ENCODE measurements at places on chromosomes 12 and 14.

- DNase-seq, result no peak
Observed at GRCh38 chr14:54440037-54440436, 1.1 kb downstream of the CNIH1 start.

DNA sequence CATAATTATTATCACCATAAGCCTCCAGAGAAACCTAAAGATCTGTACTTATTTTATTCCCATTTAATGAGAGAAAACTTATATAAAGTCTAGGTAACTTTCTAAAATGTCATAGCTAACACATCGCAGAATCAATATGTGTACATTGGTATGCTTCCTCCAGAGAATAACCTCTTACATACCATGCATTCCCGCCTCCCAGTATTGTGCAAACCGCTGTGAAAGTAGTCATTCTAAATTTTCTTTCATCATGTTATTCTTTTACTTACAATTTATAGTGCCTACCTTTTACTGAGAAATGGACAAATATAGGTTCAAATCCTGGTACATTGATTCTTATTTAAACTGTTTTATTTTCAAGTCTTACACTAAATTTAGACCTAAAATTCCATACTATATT is 463.4 kb downstream of the LRFN5 start:
- no peak for DNase-seq

DNA sequence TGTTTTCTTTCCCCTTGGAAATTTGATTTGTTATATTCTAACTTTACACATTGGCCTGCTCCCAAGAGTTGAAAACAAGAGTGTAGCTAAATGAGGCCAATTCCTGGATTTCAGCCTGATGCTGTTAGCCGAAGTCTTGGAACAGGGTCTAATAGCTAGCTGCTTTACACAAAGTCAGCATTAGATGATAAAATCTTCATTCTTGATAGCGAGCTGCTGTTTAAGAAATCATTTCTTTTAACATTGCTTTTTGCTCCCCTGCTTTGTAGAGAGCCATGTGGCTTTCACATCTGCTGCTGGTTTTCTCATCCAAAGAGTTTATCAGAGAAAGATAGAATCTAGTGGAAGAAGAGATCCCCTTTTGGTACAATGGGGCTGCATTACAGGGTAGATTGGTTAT is 22.3 kb downstream of the FBXW8 start:
- DNase-seq, result no peak

GRCh38 chr12:10366875-10367274 is 23.0 kb downstream of the KLRK1 start:
- DNase-seq, result no peak

GRCh38 chr14:77245820-77246219 is 25.2 kb downstream of the NGB start:
- no peak for DNase-seq

DNA sequence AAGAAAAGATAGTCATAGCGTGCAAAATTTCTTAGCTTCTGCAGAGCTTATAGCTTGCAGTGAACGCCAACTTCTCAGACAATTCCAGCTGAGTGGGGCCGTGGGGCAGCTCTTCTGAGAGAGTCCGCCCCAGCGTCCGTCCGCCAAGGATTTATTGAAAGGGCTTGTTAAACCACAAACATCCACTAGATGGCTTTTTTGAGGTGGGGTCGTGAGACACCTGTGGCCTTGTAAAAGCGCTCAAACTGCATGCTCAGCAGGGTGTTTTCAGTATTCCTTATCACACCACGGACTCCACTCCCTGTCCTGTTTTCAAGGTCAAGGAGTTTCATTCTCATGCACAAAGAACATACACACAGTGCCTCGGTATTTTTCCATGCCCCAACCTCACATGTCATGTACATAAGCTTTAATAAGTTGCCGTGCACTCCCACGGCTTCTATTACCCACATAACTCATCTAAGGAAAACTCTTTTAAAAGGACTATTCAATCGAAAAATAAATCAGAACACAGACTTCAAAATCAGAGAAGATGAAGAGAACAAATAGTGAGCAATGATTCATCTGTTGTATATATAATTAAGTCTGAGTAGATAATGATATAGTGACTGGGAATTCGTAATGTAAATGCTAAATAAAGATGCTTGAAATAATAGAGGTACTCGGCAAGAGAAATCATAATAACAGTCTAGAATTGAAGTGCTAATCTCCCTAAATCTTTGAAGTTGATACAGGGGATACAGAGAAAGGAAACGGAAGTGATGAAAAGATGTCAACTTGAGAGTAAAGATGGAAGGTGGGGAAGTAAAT is 46.7 kb downstream of the WBP11 start:
- no peak for DNase-seq

DNA sequence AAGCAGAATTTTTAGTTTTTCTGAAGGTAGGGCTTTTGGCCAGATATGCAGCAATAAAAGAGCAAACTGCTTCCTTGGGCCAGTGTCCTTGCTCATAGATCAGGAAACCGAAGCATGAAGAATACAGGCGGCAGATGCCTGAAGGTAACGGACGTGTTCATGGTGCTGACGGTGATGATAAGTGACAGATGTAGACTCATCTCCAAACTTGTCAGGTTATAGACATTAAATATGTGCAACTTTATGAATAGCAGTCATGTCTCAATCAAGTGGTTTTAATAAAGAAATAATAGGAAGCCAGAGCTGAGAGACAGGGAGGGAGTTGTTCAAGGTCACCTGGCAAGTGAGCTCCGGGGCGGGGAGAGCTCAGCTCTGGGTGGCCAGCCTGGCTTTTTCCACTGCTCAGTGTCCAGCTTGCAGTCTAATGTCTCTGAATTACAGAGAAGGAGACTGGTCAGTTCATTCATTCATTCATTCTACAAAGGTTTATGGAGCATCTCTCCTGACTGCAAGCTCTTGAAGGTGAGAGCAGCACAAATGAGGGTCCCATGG is 1.0 kb downstream of the SERPINA5 start:
- DNase-seq, result no peak

DNA sequence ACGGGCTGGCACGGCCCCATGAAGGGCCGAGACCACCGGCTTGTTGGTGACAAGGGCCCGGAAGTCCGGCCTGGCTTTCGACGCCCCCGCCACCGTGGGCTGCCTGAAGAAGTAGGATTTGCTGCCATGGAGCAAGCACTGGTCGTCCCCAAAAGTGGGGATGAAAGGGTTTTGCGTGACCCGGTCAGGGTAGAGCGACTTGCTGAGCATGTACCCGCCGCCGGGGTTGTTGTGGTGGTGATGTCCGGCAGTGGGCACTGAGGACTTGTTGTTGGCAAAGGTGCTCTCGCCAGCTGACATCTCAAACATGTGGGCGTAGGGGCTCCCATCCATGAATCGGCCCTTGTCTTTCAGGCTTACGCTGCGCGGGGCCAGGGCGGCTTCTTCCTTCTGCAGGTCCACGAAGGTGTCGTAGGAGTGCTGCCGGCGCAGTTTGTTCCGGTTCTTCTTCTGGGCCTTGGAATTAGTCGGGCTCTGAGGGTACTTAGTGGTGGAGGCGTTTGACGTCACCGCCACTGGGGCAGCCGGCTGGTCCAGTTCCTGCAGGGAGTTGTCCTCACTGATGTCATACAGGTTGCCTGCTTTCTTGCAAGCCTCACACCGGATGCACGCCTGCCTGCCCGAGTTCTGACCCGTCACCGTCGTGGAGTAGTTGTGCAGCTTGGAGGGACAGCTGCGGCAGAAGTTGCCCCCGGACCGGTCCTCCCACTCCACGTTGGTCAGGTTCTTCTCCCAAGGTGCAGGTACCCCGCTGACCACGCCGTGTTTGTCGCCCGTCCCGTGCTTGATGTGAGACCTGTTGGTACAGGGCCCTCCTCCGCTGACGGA is 366.6 kb downstream of the EMP1 start:
- no peak for DNase-seq

GRCh38 chr12:91104812-91105466 is 6.4 kb downstream of the LUM start:
- no peak for DNase-seq

- no peak for DNase-seq
Observed at GRCh38 chr12:49189731-49190716, 1.1 kb upstream of the TUBA1A start.

GRCh38 chr12:54207539-54208294 is 18.9 kb upstream of the SMUG1 start:
- peak; percentile 74 for DNase-seq

DNA sequence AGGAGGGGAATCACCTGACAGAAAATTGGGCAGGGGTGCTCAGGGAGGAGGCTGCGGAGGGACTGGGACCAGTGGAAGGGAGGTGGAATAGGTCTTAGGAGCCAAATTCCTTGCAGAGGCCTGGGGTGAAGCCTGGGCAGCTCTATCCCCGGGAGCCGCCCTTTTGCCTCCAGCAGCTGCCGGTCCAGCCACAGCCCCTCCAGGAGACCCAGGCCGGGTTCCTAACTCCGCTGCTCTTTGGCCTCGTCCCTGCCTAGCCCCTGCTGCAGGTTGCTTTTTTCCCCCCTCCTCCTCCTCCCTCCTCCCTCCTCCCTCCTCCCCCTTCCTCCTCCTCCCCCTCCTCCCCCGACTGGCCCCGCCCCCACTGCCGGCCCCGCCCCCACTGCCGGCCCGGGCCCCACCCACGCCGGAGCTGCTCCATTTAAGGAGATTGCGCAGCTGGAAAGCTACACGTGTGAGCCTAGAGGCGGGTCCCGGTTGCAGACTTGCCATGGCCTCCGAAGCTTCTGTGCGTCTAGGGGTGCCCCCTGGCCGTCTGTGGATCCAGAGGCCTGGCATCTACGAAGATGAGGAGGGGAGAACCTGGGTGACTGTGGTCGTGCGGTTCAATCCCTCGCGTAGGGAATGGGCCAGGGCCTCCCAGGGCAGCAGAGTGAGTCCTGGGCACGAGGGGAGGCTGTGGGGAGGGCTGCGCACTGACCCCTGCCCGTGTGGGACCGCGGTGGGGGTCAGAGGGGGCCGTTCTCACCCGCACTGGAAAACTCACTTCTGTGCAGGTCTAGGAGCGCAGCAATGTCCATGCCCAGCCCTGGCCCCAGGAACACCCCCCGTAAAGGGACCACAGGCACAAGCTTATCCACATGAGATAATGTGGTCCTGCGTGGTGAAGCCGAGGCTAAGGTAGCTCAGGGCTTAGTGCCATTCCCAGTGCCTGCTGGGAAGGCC is at the start of gene TCL1B:
TCL1B (plus strand) TSS at position 449 of the 945 bp plus-strand sequence; CDS start at position 491, 42 bp downstream.
- DNase-seq, result no peak

DNA sequence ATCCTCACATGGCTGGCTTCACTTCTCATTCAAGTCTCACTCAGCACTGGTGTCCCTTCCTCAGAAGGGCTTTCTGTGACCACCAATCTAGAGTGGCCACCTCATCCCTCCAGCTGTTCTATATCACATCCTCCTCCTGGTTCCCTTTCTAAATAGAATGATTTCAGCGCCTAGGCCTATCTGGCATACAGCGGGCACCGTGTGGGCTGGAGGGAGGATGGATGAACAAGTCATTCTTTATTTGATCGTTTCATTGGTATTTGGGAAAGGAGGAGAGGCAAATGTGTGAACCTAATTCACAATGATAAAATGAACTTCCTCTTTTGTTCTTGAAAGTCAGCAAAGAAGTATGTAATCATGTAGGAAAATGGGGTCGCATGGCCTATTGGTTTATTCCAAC is 394.2 kb downstream of the DPF3 start:
- no peak for DNase-seq

All from HTR-8/SVneo (cell line).